Neural crest cell (in vitro differentiated cells): ENCODE measurements at places on chromosomes 4 and X.

- no peak for DNase-seq
Measured at GRCh38 chr4:100651499-100652175, 133.8 kb upstream of the EMCN start.

DNA sequence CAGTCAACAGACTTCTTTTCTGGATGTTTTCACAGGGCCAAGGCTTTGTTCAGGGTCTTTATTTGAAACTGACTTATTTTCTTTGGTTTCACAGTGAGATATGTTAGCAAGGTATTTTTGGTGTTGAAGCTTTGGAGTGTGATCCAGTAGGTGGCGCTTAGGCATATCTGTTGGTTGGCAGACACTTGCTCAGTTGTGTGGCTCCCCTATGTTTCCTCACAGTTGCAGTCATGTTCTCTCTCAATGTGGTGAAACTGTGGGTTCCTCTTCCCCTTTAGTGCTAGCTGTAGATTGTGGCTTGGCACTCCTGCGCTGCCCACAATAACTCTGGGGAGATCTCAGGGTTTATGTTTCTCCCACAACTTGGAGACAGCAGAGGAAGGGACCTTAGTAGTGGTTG, 460.8 kb downstream of the SLITRK2 start:
- DNase-seq = no peak

DNA sequence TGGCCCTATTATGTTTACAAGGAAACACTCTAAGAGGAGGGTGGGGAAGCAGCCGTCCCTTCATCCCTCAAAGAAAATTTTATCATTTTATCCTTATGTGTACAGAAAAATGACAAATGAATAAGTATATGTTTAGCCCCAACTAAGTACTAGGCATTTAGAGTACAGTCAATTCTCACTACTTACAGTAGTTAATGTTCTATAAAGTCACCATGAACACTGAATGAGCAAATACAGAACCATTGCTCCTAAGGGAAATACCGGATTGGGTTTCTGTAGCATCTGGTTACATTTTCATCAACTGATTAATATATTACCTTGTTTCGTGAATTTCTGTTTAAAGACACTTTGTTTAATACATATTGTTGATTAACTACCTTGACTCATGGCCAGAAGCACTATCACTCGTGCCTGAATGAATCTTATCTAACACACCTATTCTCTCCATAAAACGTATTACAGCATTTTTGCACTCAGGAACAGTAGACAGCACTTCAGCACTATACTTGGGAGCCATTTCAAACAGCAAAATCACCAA, 109.3 kb downstream of the ASB9 start:
- DNase-seq = no peak

DNA sequence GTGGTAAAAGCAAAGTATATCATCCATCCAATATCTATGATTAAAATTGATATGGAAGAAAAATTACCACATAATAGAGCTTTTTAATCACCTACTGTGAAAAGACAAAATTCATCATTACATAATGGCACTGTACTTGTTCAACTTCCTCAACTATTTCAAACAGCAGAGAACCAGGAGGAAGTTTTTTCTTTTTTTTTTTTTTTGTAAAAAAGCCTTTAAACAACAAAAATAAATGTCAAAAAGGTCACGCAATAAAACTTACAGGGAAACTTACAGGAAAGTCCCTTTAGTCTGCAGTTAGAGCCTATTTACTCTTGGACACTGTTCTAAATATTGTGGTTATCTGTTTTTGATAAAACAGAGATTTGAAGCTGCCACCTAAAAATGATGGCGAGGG, 4.8 kb downstream of the PDGFC start:
- no peak for DNase-seq

DNA sequence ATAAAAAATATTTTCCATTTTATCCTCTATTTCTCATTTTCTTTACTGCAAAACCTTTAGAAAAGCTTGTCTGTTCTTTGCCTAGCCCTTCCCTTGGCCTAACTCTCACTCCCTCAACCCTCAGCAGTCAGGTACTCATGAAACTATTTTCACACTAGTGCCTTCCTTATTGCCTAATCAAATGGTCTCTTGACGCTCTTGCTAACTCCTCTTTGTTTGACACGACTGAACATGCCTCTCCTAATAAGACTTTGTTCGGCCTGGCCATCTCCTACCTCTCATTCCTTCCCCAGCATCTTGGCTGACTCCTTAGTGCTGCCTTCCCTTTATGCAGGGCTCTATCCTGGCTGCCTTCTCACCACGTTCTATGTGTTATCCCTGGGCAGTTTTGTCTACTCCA, 11.1 kb upstream of the LRAT start:
- no peak for DNase-seq

DNA sequence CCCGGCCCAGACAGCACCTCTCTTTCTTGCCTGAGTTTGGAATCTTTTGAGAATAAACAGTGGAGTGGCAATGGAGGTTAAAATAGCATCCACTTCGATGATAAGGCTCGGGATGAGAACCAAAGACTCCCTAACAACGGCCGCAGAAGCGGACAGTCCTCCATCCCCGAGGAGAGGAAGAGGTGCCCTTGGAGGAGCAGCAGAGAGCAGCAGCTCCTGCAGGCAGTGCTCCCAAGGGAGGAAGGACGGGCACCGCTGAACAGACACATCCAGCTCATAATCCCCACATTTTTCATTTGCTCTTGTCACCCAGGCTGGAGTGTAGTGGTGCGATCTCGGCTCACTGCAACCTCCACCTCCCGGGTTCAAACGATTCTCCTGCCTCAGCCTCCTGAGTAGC, 61.3 kb downstream of the DCTD start:
- no peak for DNase-seq

DNA sequence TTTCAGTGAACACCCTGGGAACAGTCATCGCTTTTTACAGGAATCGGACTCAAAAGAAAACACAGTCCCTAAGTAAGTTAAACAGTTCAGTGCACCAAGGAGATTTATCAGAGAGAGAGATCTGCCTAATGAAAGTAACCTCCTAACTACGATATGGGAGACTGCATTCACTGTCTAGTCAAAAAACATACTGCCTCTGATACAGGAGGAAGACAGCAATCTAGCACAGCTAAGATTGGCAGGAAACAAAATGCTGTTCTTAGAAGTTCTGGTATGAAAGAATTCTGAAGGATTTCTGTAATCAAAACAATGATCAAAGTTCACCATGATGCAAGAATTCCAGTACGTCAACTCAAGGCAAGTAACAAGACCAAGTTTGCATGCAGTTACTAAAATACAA, 92.8 kb downstream of the MAML3 start:
- DNase-seq = no peak

- no peak for DNase-seq
Measured at GRCh38 chrX:154967603-154968002, 54.9 kb downstream of the F8 start.

DNA sequence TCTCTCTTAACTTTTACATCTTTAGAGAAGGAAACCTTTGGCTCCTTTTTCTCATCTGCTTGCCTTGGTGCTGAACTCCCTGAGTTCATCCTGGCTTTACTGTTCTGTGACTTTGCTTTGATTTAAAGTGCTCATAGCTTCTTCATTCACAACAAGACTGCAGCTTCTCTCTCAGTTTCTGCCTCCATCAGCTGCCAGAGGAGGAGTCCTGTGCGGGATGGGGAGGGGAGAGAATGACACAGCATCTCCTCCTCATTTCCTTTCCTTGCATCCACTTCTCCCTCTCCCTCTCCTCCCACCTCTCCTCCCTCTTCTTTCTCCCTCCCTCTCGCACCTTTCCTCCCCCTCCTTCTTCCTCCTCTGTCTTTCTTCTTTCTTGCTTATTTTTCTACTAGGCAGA, 42.0 kb downstream of the CBLL2 start:
- DNase-seq = no peak

GRCh38 chrX:71195964-71196649, 26.9 kb upstream of the GJB1 start:
- no peak for DNase-seq

GRCh38 chrX:63525491-63525890, 174.4 kb upstream of the SPIN4 start:
- no peak for DNase-seq

DNA sequence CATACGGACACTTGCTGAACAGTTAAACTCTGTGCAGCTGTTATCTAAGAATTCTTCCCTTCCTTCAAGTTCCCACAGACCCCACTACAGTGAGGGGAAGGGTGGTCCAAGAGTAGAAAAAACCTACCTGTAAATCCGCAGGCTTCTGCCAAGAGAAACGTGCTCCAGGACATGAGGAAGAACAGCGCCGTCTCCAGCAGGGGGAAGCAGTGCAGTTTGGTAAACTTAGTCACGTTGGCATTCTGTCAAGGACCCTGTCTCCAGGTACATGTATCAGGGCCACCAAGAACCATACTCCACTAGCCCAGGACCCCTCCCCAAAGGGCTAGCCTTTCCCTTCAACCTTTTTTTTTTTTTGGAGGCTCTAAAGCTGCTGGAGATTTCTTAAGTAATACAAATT, 79.9 kb downstream of the CHST7 start:
- DNase-seq = no peak

DNA sequence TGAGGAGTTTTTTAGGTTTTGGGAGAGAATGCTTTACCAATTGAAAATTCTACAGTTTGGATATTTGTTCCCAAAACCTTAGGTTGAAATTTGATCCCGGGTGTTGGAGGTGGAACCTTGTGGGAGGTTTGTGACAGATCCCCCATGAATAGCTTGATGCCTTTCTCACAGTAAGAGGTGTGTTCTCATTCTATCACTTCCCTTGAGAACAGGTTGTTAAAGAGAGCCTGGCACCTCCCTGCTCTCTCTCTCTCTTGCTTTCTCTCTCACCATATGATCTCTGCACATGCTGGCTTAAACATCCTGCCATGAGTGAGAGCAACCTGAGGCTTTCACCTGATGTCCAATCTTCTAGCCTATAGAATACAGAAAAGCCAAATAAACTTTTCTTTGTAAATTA, 1475.5 kb upstream of the AGA start:
- DNase-seq = no peak

DNA sequence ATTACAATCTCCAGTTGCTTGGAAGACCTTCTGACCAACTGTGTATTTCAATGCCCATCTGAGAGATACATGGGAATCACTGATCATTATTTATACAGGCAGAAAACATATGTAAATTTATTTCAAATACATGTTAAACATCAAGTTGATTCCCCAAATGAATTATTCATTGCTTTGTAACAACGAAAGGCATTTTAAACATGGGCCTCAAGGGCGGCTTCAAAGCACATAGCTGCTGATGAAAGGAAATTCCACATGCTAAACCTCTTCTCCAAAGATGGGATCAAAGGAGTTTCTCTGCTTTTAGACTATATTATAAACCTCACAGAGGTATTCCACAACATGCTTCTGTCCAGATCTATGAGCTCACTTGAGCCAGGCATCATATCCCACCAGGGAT, 4.3 kb upstream of the RAB40A start:
- DNase-seq = no peak

- DNase-seq = no peak
Measured at GRCh38 chr4:145814246-145814645, 124.4 kb downstream of the ZNF827 start.

GRCh38 chr4:3832536-3833220, 66.5 kb downstream of the ADRA2C start:
- DNase-seq = no peak

DNA sequence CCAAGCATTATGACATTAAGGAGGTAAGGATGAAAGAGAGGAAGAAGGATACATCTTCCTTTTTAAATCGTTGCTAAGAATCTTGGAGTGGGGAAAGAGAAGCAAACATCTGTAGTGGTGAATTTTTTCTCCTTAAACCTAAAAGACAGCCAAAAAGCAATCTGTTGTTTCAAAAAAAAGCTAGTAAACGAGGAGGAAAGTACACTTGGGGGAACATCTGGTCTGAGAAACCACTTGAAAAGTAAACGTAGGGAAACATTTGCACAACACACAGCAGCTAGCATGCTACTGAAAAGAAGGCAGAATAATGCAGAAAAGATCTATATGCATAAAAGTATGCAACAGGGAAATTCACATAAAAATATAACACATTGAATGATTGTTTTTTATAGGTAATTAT, 1485.6 kb downstream of the PCDH19 start:
- DNase-seq = no peak
